ENCODE measurements at places on chromosomes 6 and 20.

DNA sequence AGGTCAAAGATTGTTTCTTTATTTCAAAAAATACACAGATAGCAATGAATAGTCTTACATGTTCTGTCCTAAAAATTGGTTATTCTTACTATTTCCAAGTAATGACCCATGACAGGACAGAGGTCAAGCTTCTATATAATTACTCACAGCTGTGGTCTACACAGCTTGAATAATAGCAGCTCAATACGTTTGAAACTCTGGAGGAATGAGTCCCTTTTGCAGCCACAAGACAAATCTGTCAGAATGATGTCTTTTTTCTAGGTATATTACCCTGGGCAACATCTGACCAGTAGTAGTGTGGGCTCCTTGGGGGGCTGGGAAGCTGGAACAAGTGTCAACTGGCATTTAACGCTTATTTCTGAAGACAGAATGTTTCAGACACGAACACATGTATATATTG, 84.9 kb upstream of the HTR1B start:
- DNase-seq = no peak

DNA sequence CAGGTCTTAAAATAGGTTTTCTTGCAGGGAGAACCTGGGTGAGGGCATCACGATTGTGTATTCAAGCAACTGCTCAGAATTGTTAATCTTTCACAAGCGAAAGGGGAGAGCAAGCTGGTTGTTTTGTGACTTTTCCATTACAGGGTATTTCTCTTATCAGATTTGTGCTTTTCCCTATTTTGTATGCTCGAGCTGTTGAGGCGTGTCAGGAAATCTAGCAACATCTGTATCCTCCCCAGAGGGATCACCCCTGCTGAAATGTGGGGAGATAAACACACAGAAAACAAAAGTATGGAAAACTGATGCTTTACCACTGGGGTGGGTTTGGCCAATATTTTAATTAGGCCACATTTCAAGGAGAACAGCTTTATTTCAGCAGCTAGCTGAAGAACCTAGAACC, 187.0 kb downstream of the DTNBP1 start:
- DNase-seq = no peak

DNA sequence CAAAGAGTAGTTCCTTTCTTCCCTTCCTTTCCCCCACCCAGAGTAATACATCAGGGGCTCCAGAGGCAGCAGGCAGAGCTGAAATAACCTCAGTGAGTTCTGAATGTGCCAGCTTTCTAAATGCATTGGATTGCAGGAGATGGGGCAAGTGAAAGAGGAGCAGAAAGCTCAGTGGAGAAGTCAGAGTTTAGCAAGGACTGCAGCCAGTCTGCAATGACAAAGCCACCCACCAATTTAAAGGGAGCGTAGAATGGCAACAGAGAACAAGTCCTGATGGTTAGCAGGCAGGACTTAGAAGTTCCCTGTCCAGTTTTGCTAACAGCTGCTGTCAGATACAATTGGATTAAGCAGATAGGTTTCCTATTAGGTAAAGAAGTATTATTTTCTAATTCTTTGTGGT, 203.4 kb upstream of the RIN2 start:
- DNase-seq = no peak

- no peak for DNase-seq
Measured at GRCh38 chr20:11170565-11170964, 496.8 kb upstream of the JAG1 start.

DNA sequence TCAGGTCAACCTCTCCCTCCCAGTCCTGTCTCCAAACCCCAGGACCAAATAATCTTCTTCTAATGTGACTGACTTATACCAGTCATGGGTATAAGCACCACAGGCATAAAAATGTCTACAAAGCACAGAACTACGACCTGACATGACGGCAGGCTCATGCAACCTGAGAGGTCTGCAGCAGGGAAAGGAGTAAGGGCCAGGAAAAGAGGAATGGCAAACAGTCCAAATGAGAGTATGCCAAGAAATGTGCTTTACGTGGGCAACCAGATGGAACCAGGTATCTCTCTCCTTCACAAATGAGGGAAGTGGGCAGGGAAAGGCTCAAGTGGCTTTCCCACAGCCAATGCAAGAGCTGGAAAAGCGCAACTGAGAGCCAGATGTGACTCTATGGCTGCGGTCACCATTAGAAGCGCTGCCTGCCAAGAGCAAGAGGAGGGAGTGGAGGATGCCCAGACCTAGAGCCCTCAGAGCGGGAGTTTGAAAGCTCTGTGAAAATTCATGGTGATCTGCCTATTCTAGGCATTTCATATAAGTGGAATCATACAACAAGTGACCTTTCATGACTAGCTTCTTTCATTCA, 6.0 kb downstream of the APMAP start:
- DNase-seq = no peak

All from activated naive CD8-positive, alpha-beta T cell treated with anti-CD3 and anti-CD28 coated beads for 36 hours (primary cell).